Psoas muscle (tissue), 8 donors: ENCODE measurements at places on chromosomes 6 and 20. TPM values are rescaled to one million over a fixed set of nuclear protein-coding genes. Genes with fewer than 3 reads are reported as not detected.

The CFAP206 gene
- total RNA-seq, result not detected

The PAX1 gene
- 0.30 TPM for total RNA-seq

The POM121L2 gene
- not detected for total RNA-seq

DNA sequence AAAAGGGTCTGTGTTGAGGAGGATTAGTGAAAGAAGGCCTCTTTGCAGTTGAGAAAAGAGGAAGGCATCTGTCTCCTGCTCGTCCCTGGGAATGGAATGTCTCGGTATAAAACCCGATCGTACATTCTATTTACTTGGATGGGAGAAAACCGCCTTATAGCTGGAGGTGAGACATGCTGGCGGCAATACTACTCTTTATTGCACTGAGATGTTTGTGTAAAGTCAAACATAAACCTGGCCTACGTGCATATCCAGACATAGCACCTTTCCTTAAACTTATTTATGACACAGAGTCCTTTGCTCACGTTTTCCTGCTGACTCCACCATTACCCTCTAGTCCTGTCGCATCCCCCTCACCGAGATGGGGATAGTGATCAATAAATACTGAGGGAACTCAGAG is 4.5 kb downstream of the TDP2 start:
- no peak overlapping the region for H3K4me3 ChIP-seq
- no peaks in the 10 kb centered on the region for H3K36me3 ChIP-seq

DNA sequence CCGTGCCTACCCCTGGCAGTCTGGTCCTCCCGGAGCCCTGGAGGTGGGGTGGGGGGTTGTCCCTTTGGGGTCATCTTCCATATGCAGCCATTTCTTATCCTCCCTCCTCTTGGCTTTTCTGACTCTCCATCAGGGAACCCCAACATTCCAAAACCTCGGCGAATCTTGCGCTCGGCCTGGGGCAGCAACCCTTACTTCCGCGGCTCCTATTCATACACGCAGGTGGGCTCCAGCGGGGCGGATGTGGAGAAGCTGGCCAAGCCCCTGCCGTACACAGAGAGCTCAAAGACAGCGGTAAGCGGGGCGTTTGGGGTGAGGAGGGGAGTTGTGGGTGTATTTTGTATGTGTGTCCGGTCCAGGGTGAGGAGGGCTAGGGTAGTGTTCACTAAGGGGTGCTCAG is 168.0 kb upstream of the RNF24 start:
- no peaks in the 10 kb centered on the region for H3K27me3 ChIP-seq
- no peak overlapping the region for H3K27ac ChIP-seq
- H3K4me1 ChIP-seq, result no peaks in the 10 kb centered on the region
- peaks cover 33% of the 10 kb centered on the region for H3K36me3 ChIP-seq

GRCh38 chr6:20919677-20920385 is 385.6 kb downstream of the CDKAL1 start:
- no peak overlapping the region for H3K4me3 ChIP-seq
- no peak for DNase-seq
- no peaks in the 10 kb centered on the region for H3K4me1 ChIP-seq
- H3K27me3 ChIP-seq, result no peaks in the 10 kb centered on the region

- H3K27ac ChIP-seq, result no peak overlapping the region
- peaks cover 39% of the 10 kb centered on the region for H3K4me1 ChIP-seq
- DNase-seq, result no peak
- peaks cover 5% of the 10 kb centered on the region for H3K27me3 ChIP-seq
- no peak overlapping the region for H3K4me3 ChIP-seq
- no peaks in the 10 kb centered on the region for H3K36me3 ChIP-seq
These were observed 1.2 kb downstream of the LINC00237 start for GRCh38 chr20:21104921-21105320.

DNA sequence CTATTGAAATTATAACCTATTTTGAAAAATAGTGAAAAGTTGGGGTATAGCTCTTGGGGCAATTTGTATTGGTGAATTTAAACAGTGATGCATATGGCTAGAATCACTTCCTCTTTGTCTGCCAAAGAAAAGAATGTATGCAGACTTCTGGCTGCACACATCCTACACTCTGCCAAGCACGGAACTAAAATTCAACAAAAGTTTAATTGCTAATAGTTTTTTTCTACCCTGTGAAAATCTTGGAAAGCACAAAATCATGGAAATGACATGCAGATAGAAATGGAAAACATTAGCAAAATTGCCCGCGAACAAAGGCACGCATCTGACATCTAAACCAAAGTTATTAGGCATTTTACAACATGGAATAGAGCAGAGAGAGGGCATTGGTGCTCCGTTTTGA is 106.4 kb upstream of the PDE10A start:
- no peak overlapping the region for H3K27ac ChIP-seq
- H3K4me1 ChIP-seq, result peaks cover 4% of the 10 kb centered on the region
- no peaks in the 10 kb centered on the region for H3K27me3 ChIP-seq
- no peaks in the 10 kb centered on the region for H3K36me3 ChIP-seq

- H3K4me3 ChIP-seq, result no peak overlapping the region
- no peak for DNase-seq
- peaks cover 4% of the 10 kb centered on the region for H3K4me1 ChIP-seq
- no peaks in the 10 kb centered on the region for H3K27me3 ChIP-seq
- no peak overlapping the region for H3K27ac ChIP-seq
- no peaks in the 10 kb centered on the region for H3K36me3 ChIP-seq
These were observed 64.0 kb downstream of the RSPO3 start for GRCh38 chr6:127182501-127182900.

GRCh38 chr20:34951252-34951651 is 4.4 kb downstream of the GSS start:
- no peaks in the 10 kb centered on the region for H3K27me3 ChIP-seq
- no peak for DNase-seq
- no peak overlapping the region for H3K4me3 ChIP-seq
- H3K36me3 ChIP-seq, result peaks cover 8% of the 10 kb centered on the region
- H3K27ac ChIP-seq, result peak overlapping the region; percentile 96
- H3K4me1 ChIP-seq, result peaks cover 35% of the 10 kb centered on the region

GRCh38 chr6:87745966-87746721 is 44.1 kb upstream of the AKIRIN2 start:
- no peaks in the 10 kb centered on the region for H3K27me3 ChIP-seq
- no peaks in the 10 kb centered on the region for H3K36me3 ChIP-seq
- no peaks in the 10 kb centered on the region for H3K4me1 ChIP-seq
- no peak for DNase-seq
- H3K27ac ChIP-seq, result no peak overlapping the region
- H3K4me3 ChIP-seq, result no peak overlapping the region

DNA sequence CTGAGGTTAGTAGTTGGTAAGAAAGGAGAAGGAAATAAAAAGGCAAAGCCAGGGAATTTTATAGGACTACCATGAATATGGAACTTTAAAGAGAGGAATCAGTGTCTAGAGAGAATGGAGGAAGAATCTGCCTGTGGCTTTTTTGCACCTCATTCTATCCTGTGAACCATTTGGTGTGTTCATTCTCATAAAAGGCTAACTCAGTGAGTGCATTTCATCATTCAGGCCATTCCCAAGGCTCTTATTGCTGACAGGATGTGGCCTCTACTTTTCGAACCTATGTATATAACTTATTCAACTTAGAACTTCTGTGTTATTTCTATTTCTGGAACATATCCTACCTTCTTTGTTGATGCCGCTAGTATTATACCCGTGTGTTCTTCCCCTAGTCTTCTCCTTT is 27.1 kb downstream of the HSF2 start:
- DNase-seq, result no peak
- H3K4me3 ChIP-seq, result no peak overlapping the region
- H3K36me3 ChIP-seq, result peaks cover 3% of the 10 kb centered on the region
- no peak overlapping the region for H3K27ac ChIP-seq
- peaks cover 6% of the 10 kb centered on the region for H3K4me1 ChIP-seq

GRCh38 chr6:110981202-110981600 is 637 bp upstream of the RPF2 start:
- H3K36me3 ChIP-seq, result peaks cover 4% of the 10 kb centered on the region
- DNase-seq, result no peak
- H3K27ac ChIP-seq, result peak overlapping the region; percentile 91

DNA sequence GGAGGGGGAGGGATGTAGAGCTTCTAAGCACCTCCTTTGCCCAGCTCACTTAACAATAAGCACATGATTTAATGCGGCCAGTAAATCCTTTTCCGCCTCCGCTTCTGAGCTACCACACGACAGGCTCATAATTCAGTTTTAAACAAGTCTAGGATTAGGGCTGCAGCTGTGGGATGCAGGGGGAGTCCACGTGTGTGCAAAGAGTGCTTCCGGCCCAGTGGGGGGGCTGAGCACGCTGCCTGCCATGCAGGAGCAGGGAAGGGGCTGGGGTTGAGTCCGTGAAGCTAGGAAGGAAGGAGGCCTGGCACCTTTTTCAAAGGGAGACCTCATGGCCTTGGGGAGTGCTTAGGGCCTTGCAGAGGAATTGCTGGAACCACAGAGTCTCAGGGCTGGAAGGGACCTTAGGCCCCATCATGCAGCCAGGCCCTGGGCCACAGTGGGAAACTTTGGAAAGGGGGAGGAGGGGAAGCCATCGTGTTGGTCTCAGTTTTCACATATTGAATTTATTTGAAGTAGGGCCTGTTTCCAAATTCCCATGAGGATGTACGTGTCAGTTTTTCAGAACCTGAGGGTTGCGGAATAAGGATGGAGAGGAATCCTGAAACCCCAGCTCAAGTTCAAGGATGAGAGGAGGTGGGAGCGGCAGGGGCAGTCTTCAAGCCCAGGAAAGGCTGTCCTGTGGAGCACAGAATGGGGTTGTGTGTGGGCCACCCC is 96.1 kb downstream of the VEGFA start:
- H3K27ac ChIP-seq, result no peak overlapping the region
- H3K4me1 ChIP-seq, result peaks cover 7% of the 10 kb centered on the region
- no peaks in the 10 kb centered on the region for H3K27me3 ChIP-seq
- peak; percentile 23 for DNase-seq
- H3K4me3 ChIP-seq, result no peak overlapping the region
- H3K36me3 ChIP-seq, result no peaks in the 10 kb centered on the region

DNA sequence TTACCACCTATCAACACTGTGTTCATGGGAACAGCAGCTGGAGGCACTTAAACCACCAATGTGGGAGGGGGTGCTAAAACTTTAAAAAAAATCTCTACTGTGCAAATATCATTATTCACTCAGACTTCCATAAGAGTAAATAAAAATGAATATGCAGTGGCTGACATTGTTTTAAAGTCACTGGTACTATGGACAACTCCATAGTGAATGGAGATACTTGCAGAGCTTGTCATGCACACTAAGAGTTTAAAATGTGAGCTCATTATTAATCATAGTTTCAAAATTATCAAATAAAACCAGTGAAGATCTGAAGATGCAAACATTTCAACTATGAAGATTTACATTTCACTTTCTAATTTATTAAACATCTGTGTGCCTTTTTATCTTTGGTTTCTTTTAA is 54.4 kb downstream of the RFX6 start:
- no peak overlapping the region for H3K4me3 ChIP-seq
- H3K4me1 ChIP-seq, result no peaks in the 10 kb centered on the region
- no peak for DNase-seq
- H3K27ac ChIP-seq, result no peak overlapping the region
- H3K36me3 ChIP-seq, result no peaks in the 10 kb centered on the region

GRCh38 chr6:170137911-170138910 is 152.7 kb downstream of the DLL1 start:
- H3K27me3 ChIP-seq, result no peaks in the 10 kb centered on the region
- H3K36me3 ChIP-seq, result no peaks in the 10 kb centered on the region
- peak; percentile 7 for DNase-seq
- peak overlapping the region; percentile 69 for H3K27ac ChIP-seq
- no peaks in the 10 kb centered on the region for H3K4me1 ChIP-seq
- peak overlapping the region; percentile 38 for H3K4me3 ChIP-seq
